ENCODE measurements at places on chromosomes 6 and 20.

- no peak for DNase-seq
These were observed 3.9 kb downstream of the EPM2A start for GRCh38 chr6:145731447-145731846.

GRCh38 chr20:34977365-34978091, 21.9 kb downstream of the MYH7B start:
- no peak for DNase-seq

GRCh38 chr20:47810721-47811347, 25.6 kb upstream of the SULF2 start:
- DNase-seq = no peak

GRCh38 chr6:15560713-15561112, 102.1 kb downstream of the DTNBP1 start:
- no peak for DNase-seq

DNA sequence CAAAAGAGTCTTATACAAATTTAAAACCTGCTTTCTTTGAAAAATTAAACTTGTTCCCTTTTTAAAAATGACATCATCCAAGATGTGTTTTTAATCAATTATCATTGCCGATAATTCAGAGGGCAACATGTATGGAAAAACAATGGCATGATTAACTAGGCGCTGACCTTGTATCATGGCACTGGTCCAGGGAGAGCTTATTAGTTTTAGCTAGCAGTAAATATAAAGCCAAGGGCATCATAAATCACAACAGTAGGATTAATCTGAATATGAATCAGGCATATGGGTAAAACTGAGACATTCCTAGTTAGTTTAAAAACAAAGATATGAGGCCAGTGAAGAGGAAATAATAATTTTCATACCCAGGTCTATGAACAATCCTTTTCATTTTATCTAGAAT, 374.0 kb downstream of the HDGFL1 start:
- no peak for DNase-seq

DNA sequence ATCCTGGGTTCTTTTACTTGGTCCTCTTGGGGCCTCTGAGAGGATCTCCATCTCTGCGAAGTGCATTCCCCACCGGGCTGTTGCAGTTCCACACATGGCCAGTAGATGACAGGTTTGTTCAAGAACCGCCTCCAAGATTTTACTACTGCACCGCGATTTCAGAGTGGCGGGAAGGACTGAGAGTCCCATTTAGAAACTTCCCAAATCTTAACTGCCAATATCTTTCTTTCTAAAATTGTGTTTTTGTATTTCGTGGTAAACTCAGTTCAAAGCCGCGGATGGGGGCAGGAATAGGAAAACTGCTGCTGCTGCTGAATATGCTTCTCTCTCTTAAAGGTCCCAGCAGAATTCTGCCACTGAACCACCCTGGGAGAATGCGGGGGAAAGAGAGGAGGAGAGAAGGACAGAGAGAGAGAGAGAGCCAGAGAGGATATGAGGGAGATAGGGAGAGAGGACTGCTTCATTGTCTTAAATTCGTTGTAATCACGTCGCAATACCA, 8.6 kb upstream of the BTNL2 start:
- DNase-seq = peak; percentile 26

Measured in AG04450 (cell line).